Smooth muscle cell of the brain vasculature (primary cell): ENCODE measurements at places on chromosomes 6 and 20.
A peak's percentile ranks its signal among the peaks of the same experiment; 100 is the strongest.

GRCh38 chr6:20716865-20717264 lies 182.6 kb downstream of the CDKAL1 start:
- DNase-seq: no peak

DNA sequence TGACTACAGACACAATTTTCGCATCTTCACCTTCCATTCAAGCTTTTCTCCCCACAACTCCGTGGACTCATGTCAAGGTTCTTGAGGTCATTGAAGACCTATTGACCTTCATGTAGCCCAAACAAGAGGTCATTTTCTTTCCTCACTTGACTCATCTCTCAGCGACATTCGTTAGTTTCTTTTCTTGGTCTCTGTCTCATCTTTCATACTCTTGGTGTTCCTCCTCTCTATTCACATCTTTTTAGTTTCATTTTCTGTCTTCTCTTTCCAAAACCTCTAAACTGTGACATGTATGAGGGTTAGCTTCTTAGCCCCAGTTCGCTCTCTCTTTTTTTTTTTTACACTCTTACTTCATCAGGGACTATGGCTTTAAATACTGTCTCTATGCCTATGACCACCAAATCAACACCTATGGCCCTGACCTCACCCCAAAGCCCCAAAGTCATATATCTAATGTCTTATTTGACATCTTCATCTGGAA lies 128.6 kb upstream of the BACH2 start:
- no peak for DNase-seq

- no peak for DNase-seq
Measured at GRCh38 chr6:18897350-18897749, 510.2 kb downstream of the RNF144B start.

- no peak for DNase-seq
Measured at GRCh38 chr20:2822073-2822472, 5.9 kb downstream of the TMEM239 start.

- no peak for DNase-seq
Measured at GRCh38 chr6:98678481-98678880, 155.9 kb upstream of the POU3F2 start.

- DNase-seq: no peak
Measured at GRCh38 chr20:24034820-24035219, 46.2 kb upstream of the GGTLC1 start.

DNA sequence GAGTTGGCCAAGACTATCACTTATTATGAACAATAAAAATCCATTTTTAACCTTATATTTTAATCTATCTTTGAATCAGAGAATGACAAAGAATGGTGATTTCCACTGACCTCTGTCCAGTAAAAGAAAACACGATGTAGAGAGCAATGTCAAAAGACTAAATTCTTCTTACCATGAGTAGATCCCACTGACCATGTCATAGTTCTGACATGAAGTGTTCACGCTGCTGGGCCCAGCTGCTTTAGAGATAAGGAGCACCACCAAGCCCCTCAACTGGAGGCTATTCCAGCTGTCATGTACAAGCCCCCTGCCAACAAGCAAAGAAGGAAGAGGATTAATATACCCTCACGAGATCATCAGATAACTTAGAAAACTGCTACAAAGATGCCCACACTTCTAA lies 125.3 kb downstream of the PDSS2 start:
- no peak for DNase-seq

DNA sequence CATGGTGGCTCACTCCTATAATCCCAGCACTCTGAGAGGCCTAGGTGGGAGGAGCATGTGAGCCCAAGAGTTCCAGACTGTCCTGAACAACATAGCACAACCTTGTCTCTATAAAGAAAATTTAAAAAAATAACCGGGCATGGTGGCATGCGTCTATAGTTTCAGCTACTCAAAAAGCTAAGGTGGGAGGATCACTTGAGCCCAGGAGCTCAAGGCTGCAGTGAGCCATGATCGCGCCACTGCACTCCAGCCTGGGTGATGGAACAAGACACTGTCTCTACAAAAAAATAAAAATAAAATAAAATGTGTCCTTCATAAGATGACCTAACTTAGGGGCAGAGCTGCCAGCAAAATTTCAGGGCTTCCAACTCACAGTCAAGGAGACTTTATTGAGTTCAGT lies 12.6 kb downstream of the ID4 start:
- DNase-seq: no peak

DNA sequence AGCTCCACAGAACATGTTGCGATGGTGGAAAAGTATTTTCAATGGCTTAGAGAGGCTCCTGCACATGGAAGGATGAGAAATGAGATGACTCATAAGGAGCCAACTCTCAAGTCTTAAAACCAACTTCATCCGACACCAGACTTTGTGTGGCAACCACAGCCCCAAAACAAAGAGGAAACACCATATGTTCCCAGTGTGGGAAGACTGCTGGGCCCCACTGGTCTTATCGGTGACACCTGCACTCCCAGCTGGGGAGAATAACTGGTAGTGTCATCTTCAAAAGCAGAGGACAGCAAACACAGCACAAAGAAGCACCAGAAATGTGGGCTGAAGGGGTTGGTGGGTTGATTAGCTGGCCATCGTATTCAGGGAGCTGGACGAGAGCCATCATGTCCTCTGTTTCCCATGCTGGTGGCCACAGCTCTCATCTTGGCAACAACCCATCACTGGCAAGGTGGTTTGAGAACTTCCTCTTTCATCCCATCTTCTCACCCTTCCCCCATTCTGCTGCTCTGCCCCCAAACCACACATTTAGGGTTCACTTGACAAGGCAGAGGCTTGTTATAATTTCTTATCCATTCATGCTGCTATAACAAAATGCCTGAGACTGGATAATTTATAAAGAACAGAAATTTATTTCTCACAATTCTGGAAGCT lies 46.0 kb upstream of the TASP1 start:
- no peak for DNase-seq

GRCh38 chr6:129309154-129309553 lies 400.8 kb downstream of the ARHGAP18 start:
- no peak for DNase-seq

DNA sequence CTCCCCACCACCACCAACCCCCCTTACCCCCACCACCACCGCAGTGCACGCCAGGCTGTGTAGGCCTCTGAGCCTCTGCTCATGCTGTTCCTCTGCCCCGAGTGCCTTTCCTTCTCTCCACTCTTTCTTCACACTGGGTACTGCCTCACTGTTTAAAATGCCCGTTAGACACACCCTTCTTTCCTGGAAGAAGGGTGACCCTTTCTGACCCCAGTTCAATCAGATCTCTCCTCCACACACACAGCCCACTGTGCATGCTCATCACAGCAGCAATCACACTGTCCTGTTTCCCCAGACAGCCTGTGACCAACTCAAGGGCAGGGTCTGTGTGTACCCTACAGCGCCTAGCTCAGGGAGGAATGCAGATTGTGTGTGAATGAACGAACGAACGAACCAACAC lies 10.0 kb downstream of the TMEM74B start:
- DNase-seq: no peak

DNA sequence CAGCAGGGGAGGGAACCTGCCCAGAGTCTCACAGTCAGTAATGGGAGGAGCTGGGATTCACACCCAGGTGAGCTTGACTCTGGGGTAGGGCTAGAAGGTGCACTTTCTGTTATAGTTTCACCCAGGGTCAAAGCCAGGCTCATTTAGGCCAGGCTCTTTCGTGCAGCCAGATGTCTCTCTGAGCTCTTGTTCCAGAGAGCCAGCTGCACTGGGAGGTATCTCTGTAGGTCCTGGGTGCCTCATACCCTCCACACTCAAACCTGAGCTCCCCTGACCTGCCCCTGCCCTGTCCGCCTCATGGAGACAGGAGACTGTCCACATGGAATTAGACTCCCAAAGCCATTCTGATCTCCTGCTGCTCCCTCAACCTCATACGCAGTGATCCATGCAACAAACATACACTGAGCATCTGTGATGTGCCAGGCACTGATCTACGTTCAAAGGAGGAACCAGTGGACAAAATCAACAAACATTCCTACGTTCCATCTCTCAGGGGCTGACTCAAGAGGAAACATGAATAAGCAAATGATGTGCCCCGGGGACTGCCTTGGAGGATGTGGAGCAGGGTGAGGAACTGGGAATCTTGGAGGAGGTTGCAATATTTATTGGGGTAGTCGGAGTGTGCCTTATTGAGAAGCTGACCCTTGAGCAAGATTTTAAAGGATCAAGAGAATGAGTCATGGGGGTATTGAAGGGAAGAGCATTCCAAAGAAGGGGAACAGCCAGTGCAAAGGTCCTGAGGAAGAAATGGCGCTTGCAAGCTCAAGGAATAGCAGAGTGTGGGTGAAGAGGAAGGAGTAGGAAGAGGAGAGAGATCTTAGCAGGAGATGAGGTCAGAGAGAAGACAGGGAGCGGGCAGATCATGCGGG lies 71.3 kb upstream of the TOX2 start:
- peak; percentile 60 for DNase-seq

DNA sequence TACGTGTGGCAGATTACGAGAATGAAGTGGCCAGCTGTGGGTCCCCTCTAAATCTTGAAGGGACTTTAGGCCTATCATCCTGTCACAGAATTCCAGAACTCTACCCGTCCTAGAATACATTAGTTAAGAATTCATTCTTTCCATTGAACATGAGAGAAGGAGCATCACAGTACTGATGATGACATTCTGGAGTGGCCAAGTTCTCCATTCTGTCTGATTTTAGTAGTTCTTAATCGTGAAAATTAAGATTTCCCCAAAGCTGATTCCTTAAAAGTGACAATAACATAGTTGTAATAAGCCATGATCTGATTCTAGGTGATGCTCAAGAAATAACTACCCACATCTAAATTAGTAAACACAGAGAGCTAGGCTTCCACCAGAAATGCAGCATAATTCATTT lies 35.0 kb upstream of the RIN2 start:
- DNase-seq: no peak

DNA sequence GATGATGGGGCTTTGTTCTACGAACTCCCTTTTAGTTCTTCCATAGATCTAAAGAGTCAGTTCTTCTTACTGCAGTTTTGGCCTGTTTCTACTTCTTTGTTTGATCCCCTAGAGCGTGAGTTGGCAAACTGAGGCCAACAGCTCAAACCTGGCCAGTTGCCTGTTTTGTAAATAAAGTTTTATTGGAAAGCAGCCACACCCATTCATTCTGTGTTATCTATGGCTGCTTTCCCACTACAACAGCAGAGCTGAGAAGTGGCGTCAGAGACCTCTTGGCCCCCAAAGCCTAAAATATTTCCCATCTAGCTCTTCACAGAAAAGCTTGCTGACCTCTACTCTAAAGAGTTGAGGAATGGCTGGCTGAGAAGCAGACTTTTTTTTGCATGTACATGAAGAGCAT lies 52.2 kb downstream of the EYA2 start:
- peak; percentile 67 for DNase-seq

DNA sequence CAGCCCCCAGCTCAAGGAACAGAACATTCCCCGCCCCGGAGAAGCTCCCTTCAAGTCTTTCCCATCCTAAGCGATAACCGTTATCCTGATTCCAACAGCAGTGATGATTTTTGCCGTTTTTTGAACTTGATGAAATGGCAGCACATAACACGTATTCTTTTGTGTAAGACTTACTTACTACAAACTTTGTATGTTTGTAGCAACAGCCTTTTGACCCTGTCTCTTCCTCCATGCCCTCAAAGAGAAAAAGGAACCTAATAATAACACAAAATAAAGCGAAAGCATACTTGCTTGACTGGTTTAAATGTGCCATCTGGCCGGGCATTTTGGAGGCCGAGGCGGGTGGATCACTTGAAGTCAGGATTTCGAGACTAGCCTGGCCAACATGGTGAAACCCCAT lies 26.4 kb upstream of the SLC9A8 start:
- no peak for DNase-seq

- no peak for DNase-seq
Measured at GRCh38 chr6:167559675-167560479, 235.0 kb downstream of the TTLL2 start.

DNA sequence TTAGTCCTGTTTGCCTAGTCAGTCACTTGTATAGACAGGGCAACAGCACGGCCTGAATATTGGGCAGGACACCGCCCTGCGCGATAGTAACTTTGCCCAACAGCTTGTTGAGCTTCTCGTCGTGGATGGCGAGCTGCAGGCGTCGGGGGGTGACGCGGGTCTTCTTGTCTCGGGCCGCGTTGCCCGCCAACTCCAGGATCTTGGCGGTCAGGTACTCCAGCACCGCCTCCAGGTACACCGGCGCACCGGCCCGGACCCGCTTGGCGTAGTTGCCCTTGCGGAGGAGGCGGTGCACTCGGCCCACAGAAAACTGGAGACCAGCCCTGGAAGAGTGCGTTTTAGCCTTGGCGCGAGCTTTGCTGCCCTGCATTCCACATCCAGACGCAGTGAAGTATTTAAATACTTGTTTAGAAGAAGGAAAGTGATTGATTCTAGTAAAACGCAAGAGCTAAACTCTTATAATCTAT lies 92.8 kb upstream of the BTN3A2 start:
- no peak for DNase-seq

DNA sequence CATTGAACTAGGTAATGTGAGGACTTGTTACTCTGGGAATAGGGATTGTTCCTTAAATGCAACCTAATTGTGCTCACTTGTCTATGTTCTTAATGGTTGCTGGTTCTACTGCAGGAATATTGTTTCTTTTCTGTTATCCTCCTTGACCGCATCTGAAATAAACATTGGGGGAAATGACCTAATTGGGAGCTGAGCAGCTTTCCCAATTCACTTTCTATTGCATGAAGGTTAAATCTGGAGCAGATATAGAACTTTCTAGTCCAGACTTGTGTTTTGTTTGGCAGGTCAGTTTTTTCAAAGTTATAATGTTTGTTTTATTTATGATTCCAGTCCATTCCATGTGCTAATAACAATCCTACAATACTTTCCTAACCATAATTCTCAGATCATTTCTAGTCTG lies 981.0 kb upstream of the CITED2 start:
- no peak for DNase-seq

GRCh38 chr20:17172836-17173516 lies 53.9 kb upstream of the PCSK2 start:
- DNase-seq: no peak

- no peak for DNase-seq
Measured at GRCh38 chr6:18400831-18401446, 13.8 kb downstream of the RNF144B start.

DNA sequence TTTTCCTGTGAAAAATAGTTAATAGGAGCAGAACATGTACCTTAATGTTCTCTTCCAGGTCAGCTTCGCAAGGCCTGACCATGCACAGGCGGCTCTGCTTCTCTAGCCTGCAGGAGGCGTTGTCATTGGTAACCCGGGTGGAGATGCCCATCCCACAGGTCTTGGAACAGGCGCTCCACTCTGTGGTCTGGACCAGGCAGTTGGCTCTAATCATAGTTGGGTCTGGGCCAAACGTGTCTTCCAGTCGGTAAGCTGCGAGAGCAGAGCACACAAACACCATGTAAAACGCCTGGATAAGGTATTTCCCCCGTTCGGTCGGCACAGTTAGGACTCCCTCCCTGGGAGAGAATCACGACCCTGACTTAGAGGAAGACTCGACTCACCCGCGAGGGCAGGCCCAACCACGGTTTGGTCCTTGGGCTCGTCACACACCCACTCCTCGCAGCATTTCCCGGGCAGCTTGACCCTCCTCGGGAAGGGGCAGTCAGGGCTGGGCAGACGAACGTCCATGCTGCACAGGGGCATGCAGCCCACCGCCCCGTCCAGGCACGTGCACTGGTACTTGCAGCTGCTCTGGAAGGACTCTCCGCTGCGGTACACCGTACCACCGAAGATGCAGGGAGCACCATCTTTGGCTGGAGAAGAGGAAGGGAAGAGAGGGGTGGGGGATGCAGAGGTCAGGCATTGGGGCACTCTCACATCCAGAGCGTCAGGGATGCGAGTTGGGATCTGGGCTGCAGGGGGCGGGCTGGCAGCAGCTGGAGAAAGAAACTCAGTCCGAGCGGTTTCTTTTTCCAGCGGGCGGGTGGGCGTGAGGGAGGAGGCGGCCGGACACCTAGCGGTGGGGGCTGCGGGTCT lies 1.0 kb downstream of the CCN2 start:
- DNase-seq: peak; percentile 62
